ENCODE measurements at places on chromosomes 1 and 21.

DNA sequence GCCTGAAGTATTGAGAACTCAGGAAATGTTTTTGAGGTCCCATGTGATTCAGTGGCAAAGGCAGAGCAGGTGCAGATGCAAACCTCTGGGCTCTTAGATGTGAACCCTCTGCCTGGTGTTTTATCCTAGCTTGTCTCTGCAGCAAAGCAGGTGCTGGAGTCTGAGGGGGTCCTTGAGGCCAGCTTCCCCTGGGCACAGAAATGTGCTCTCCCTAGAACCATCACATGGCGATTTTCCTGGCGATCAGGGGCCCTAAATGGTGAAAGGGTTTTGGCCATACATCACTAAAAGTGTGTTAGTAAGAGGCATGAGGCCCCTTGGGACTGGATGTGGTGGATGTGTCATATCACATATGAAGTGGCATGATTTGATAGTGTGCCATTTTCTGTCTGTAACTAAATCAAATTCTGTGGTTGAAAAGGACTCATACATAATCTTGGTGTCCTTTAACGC lies 144.8 kb downstream of the ST6GALNAC3 start:
- DNase-seq, result no peak

GRCh38 chr21:23507501-23507900 lies 2099.8 kb downstream of the MRPL39 start:
- DNase-seq, result no peak

GRCh38 chr21:31554511-31555022 lies 104.9 kb upstream of the SOD1 start:
- no peak for DNase-seq

DNA sequence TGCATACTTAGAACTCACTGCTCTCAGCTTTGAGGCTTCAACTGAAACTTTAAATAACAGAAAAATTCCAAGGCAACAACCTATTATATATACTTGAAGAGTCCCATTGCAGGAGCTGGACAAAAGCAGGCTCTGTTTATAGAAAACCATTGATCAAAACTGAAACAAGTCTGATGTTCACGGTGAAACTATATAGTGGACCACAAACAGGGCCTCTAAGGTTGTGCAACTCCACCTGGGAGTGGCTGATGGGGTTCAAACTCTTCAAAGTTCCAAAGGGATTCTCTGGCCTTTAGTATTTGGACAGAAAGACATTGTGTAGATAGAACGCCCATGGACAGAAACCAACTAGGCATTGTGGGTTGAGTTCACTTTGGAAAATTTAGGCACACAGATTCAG lies 140.3 kb downstream of the ZC3H11B start:
- no peak for DNase-seq

DNA sequence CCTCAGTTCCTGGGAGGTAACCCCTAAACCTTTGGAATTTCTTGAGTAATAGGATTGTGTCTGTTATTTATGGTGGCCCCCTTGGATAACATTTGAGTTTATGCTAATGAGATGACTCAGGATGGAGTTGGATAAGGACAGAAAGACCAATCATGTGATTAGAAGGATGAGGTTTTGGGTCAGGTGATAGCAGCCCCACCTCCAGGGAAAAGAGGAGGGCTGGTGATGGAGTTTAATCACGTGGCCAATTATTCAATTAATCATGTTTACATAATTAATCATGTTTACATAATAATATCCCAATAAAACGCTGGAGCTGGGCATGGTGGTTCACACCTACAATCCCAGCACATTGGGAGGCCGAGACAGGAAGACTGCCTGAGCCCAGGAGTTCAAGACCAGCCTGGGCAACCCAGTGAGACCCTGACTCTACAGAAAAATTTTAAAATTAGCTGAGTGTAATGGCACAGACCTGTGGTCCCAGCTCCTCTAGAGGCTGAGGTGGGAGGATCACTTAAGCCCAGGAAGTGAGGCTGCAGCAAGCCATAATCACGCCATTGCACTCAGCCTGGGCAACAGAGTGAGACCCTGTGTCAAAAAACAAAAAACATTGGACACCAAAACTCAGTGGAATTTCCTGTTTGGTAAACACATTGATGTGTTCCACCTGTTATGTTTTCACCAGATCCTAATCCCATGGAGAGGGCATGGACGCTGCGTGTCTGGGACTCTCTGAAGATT lies 73.3 kb downstream of the NUP210L start:
- DNase-seq, result no peak

GRCh38 chr1:247386687-247387086 lies 29.3 kb upstream of the NLRP3 start:
- no peak for DNase-seq

GRCh38 chr1:231626535-231626950 lies at the start of gene DISC1:
DISC1 (plus strand) TSS chr1:231626790; CDS start chr1:231626868, 78 bp downstream.
- peak; percentile 80 for DNase-seq

GRCh38 chr1:56080123-56080522 lies 499.2 kb downstream of the PLPP3 start:
- DNase-seq, result no peak

- no peak for DNase-seq
Measured at GRCh38 chr1:156999596-157000320, 45.8 kb downstream of the ARHGEF11 start.

GRCh38 chr1:203077367-203077766 lies 8.4 kb downstream of the MYOG start:
- no peak for DNase-seq
